CD4-positive, alpha-beta T cell (primary cell): ENCODE measurements at places on chromosomes 4 and X.

DNA sequence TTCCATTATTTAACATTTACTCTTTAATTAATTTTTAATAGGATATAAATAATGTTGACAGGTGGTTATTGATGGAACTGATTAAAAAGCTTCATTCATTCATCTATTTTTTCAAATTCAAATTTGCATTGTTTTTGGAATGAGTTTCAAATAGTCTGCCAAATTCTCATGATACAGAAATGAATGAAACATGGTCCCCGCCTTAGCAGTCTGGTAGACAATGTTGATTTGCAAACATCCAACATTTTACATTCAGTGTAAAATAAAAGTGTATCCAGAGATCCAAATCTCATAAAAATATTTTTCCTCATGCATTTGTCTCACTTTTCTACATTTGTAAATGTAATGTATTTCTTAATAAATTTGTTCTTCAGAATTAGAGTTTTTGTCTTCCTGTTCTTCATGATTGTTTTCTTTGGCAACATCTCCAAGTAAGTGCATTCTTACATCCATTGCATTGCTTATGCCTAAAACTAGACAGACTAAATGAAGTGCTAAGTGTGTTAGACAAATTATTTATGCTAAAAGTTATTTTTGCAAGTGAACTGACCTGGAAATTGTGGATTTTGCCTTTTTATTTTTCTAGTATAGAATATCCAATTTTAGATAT is 142.3 kb downstream of the PCDH18 start:
- H3K27ac ChIP-seq: no peak overlapping the region
- no peak for DNase-seq
- no peaks in the 10 kb centered on the region for H3K4me1 ChIP-seq
- H3K27me3 ChIP-seq: no peaks in the 10 kb centered on the region
- H3K36me3 ChIP-seq: no peaks in the 10 kb centered on the region

GRCh38 chr4:140368686-140369085 is 4.8 kb upstream of the SCOC start:
- H3K27ac ChIP-seq: no peak overlapping the region
- no peaks in the 10 kb centered on the region for H3K27me3 ChIP-seq
- DNase-seq: no peak
- H3K36me3 ChIP-seq: no peaks in the 10 kb centered on the region
- H3K4me3 ChIP-seq: no peak overlapping the region

DNA sequence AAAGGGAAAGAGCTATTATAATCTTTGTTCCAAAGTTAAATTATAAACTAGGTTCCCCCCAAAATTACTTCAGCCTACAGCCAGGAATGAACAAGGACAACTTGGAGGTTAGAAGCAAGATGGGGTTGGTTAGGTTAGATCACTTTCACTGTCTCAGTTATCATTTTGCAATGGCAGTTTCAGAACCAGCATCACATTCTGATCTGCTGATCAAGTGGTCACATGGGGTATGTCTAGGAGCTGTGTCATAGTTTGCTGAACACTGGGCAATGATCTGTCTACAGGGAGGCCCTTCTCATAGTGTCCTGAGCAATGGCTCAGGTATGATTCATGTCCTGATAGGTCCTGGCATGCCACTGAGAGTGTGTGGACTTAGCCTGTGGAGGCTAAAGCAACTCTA is 41.6 kb upstream of the XIAP start:
- DNase-seq: no peak
- no peaks in the 10 kb centered on the region for H3K27me3 ChIP-seq
- H3K27ac ChIP-seq: no peak overlapping the region
- H3K4me3 ChIP-seq: no peak overlapping the region
- H3K36me3 ChIP-seq: no peaks in the 10 kb centered on the region

GRCh38 chr4:184281231-184282139 is 63.8 kb upstream of the ENPP6 start:
- H3K4me3 ChIP-seq: no peak overlapping the region
- no peaks in the 10 kb centered on the region for H3K27me3 ChIP-seq
- H3K4me1 ChIP-seq: peaks cover 40% of the 10 kb centered on the region
- H3K27ac ChIP-seq: peak overlapping the region; percentile 20

GRCh38 chr4:22999419-22999818 is 306.7 kb downstream of the GBA3 start:
- H3K27me3 ChIP-seq: no peaks in the 10 kb centered on the region
- no peaks in the 10 kb centered on the region for H3K36me3 ChIP-seq
- DNase-seq: no peak
- no peak overlapping the region for H3K4me3 ChIP-seq
- no peaks in the 10 kb centered on the region for H3K4me1 ChIP-seq

DNA sequence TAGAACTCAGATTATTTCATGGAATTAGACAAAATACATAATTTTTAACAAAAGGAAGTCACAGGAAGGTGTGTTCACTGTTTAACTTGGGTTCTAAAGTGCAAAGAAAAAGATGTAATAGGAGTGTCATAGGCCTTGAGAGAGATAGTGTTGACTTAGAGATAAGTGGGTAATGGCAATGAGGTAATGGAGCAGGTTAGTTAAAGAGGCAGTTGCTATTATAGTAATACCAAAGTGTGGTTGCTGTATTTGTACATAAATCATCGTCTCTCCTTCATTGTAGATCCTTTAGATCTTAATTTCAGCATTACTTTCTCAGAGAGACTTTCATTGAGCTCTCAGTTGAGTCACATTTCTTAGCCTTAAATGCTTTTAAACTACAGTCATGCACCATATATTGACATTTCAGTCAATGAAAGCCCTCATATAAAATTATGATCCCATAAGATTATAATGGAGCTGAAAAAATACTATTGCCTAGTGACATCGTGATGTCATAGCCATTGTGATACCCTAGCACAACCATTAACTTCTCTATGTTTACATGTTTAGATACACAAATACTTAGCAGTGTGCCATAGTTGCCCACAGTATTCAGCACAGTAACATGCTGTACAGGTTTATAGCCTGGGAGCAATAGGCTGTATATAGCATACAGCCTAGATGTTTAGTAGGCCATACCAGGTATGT is 245.4 kb downstream of the ADGRL3 start:
- H3K4me3 ChIP-seq: no peak overlapping the region
- no peaks in the 10 kb centered on the region for H3K27me3 ChIP-seq
- no peaks in the 10 kb centered on the region for H3K4me1 ChIP-seq
- no peak for DNase-seq

DNA sequence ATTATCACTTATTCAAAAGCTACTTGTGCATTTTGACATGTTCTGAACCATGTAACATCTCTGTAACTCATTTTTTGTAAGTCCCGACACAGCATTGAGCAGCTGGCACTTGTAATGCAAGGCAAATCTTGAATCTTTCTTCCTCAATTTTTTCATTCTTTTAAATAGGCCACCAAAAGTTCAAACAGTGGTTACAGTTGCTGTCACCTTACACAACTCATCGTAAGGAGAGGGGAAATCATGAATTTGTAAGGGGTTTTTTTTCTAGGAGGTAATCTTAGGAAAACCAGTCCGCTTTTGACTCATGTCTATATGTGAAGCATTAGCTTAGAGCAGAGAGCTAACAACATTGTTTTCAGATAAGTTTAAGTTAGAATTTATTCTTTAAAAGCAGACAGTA is 124.5 kb downstream of the PDLIM5 start:
- H3K27ac ChIP-seq: no peak overlapping the region
- H3K27me3 ChIP-seq: no peaks in the 10 kb centered on the region
- no peak overlapping the region for H3K4me3 ChIP-seq

DNA sequence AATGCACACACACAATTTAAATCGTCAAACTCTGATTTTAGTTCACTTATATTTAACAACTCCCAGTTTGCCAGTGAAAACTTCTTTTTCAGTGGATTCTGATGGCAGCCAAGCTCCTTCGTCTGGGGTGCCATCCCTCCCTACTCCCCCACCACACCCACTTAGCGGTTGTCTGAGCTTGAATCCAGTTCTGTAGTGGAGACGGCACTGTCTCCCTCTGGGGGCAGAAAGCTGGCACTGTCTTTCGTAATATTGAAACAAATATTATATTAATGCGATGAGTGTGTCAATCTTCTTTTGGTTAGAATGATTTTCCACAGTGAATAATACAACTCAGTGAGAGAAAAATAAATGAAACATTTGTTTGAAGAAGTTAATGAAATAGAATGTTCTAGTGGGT is 5.4 kb downstream of the MEPE start:
- DNase-seq: no peak
- H3K4me1 ChIP-seq: no peaks in the 10 kb centered on the region
- H3K27me3 ChIP-seq: no peaks in the 10 kb centered on the region
- H3K36me3 ChIP-seq: no peaks in the 10 kb centered on the region
- no peak overlapping the region for H3K27ac ChIP-seq

GRCh38 chr4:38949411-38950051 is 81.9 kb downstream of the FAM114A1 start:
- no peaks in the 10 kb centered on the region for H3K36me3 ChIP-seq
- no peaks in the 10 kb centered on the region for H3K27me3 ChIP-seq
- H3K4me1 ChIP-seq: peaks cover 10% of the 10 kb centered on the region
- H3K27ac ChIP-seq: peak overlapping the region; percentile 23
- peak; percentile 64 for DNase-seq
- no peak overlapping the region for H3K4me3 ChIP-seq

DNA sequence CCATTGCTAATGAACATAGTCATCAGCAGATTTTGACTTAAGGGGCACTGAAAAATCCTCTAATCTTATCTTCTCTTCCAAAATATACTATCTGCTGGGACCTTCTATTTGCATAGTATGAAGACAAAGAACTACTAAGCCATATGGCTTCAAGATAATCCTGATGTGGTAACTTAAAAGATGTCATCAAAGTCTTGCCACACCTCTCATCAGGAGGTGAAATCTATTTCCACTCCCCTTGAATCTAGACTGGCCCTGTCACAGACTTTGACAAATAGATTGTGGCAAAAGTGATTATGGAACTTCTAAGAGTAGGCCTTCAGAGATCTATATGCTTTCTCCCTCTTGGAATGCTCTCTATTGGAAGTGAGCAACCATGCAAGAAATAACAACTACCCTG is 27.3 kb upstream of the TET2 start:
- H3K36me3 ChIP-seq: no peaks in the 10 kb centered on the region
- DNase-seq: no peak
- H3K4me3 ChIP-seq: no peak overlapping the region
- H3K4me1 ChIP-seq: no peaks in the 10 kb centered on the region

- H3K36me3 ChIP-seq: peaks cover 43% of the 10 kb centered on the region
- no peaks in the 10 kb centered on the region for H3K4me1 ChIP-seq
- H3K27ac ChIP-seq: no peak overlapping the region
- DNase-seq: no peak
- H3K27me3 ChIP-seq: no peaks in the 10 kb centered on the region
- H3K4me3 ChIP-seq: no peak overlapping the region
These were observed 52.1 kb downstream of the SEL1L3 start for GRCh38 chr4:25810461-25811373.
